ENCODE measurements at places on chromosomes 7 and 10.

DNA sequence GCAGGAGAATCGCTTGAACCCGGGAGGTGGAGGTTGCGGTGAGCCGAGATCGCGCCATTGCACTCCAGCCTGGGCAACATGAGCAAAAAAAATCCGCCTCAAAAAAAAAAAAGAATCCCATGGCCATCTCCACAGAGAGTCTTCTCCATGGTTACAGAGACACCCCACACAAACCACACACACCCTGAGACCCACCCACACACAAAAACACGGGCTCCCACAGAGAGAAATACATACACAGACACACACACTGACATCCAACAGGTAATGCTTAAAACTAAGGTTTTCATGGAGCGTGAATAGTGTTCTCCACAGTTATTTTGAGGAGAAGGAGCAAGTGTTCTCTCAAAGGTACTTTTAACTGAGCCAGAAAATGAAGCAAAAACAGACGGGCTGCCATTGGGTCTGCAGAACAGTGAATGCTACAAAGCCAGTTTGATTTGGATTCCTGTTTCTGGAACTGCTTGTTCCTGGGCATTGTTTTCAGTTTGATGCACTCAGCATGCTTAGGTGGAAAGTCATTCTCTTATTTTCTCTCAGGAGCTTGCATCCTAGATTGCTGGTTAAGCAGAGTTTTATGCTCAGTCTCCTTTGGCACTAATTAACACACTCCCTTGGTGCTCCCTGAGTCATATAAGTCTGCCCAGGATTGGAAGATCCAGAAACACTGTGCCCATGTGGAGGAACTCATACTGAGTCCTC is 15.4 kb downstream of the AHCYL2 start:
- DNase-seq, result no peak

- DNase-seq, result no peak
Observed at GRCh38 chr7:77188731-77189437, 10.7 kb downstream of the FGL2 start.

DNA sequence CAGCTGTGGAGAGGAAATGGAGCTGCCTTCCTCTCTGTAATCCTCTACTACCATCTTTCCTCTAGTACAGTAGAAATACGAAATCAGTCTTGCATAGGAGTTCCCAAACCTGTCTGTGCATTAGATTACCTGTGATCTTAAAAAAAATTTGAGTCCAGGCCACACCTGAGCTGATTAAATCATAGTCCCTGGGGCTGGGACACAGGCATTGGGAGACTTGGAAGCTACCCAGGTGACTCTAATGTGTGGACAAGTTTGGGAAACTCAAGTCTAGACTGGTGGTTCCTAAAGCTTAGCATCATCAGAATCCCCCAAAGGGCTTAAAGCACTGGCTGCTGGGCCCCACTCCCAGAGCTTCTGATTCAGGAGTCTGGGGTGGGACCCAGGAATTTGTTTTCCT is 152.7 kb upstream of the GLI3 start:
- DNase-seq, result no peak

GRCh38 chr7:129902788-129903422 is 49.9 kb downstream of the UBE2H start:
- DNase-seq, result no peak

- DNase-seq, result peak; percentile 22
Observed at GRCh38 chr7:135957627-135958026, 19.5 kb downstream of the MTPN start.

GRCh38 chr10:80860719-80861118 is 323.0 kb downstream of the SH2D4B start:
- DNase-seq, result no peak

DNA sequence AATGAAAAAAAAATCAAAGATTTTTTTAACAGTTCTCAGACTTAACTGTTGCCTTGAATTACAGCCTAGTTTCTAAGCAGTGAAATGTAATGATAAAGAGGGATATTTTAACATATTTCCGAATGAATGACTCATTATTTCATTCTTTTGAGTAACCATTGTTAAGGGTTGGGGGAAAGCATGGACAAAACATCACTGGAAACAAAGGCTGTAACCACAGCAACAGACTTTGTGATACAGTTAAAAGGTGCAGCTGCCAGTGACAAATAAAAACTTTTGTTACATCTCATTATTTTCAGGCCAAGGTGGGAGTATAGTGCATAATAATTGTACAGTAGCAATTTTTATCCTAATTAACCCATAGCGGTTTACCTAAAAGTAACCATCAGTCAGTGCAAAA is 172.6 kb downstream of the LRRTM3 start:
- no peak for DNase-seq

DNA sequence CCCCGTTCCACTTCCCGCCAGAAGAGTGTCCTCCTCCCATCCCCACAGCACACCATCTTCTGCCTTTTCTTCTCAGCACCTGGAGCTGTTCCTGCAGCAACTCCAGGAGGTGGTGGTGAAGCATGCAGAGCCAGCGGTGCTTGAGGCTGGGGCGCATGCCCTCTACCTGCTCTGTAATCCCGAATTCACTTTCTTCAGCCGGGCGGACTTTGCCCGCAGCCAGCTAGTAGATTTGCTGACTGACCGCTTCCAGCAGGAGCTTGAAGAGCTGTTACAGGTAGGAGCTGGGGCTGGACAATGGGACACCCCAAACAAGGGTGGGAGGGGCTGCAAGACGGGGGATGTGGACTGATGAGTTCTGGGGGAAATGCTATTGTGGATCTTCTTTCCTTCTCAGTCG is 19.1 kb upstream of the PVRIG start:
- no peak for DNase-seq

- DNase-seq, result no peak
Observed at GRCh38 chr10:132355754-132356153, 23.8 kb downstream of the LRRC27 start.

DNA sequence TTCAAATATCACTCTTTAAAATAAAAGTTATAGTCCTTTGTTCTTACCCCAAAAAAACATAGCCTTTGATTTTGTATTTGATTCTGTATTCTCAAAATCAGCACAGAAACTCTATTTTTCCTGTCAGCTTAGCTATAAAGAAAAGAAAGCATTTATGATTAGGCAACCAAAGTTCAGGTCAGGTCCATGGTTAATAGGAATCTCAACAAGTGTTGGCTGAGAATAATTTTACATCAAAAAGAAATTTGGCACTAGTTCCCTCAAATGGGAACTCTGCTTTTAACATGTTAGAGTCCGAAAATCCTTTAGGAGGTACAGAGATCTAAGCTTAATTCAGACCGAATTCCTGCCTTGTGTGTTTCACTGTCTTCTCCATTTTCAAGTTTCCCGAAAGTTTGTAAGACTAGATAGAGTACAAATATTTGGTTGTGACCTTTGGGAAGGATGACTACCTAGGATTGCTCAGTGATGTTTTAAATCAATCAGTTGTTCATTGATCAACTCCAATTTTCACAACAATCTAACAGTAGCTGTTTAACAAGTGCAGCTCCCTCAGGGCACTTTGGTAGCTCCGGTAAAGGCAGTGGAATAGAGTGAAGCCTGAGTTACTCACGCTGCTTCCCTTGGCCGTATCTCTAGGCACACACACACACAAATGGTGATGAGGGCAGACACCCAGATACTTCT is 8.8 kb upstream of the ENO4 start:
- no peak for DNase-seq

GRCh38 chr7:41491308-41491707 is 211.6 kb downstream of the INHBA start:
- no peak for DNase-seq

DNA sequence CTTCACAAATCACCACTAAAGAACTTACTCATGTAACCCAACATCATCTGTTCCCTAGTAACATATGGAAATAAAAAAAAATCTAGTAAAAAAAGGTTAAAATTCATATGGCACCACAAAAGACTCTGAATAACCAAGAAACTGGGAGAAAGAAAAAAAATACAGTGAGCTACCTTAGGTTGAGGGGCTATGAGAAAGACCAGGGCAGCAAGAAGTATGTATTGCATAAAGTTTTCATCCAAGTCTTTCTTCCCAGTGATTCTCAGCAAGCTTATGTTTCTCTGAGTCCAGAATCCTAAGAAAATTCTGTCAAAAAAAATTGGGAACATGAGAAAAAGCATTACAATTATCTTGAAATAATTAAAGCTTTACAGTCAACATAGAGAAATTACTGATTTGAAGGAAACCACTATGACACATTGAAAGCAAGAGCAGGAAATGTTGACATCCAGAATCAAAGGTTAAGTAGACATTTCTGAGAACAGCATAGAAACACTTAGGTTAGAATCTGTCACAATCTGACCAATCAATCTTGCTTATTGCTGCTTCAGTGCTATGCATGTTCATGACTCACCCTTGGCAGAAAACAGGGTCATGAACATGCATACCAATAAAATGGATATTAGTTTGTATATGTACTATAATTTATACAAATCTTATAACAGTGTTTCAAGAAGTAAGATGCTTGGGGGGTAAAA is 494.0 kb upstream of the POT1 start:
- DNase-seq, result peak; percentile 7

DNA sequence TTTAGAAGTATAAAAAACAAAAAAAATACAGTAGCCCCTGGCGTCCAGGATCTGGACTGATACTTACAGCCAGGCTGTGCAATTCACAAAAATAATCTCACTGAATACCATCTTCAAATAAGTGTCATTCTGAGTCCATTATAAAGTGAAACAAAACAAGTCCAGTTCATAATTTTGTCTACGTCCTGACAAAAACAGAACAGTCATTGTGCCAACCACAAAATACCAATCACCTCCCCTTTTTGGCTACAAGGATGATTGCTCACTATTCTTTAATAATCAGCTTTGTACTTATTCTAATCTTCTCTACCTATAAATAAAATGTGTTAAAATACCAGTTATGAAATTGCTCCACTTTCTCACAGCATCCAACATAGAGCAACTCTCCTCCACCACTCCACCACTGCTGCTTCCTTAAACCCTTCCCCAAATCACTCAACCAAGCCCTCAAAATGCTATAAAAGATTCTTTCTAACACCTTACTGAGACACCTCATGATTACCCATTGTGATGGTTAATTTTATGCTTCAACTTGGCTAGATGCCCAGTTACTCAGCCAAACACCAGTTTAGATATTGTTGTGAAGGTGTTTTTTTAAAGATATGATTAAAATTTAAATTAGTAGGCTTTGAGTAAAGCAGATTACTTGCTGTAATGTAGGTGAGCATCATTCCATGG is 479.8 kb upstream of the SEMA3A start:
- no peak for DNase-seq

- DNase-seq, result no peak
Observed at GRCh38 chr10:115760131-115760530, 512.9 kb downstream of the GFRA1 start.

GRCh38 chr7:26910221-26910620 is 45.8 kb upstream of the SKAP2 start:
- DNase-seq, result no peak

DNA sequence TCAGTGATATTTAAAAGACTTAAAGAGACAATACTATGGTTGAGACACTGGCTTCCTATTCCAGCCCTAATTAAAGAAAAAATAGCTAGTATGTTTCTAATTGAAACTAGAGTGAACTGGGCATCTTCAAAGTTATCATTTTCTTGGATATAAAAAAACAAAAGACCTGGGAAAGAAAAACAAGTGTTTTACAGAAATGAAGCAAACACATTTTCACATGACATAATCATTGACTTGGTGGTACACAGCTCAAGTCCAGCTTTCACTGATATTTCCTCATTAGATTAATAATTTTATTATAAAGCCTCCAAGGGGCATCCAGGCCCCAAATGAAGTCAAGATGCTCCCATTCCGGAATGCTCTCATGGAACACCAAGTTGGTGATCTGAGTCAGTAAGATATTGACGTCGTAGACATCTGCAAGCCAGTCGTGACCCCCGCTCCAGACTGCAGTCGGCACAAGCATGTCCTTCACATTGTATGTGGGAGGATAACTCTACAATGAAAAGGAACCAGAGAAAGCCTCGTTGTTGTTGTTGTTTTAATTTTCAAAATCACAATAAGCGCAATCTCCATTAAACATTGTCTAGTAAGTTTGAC is 7.5 kb upstream of the CH25H start:
- no peak for DNase-seq

GRCh38 chr7:78585980-78586379 is 787.4 kb downstream of the PHTF2 start:
- DNase-seq, result no peak

GRCh38 chr10:87794285-87794684 is 23.7 kb downstream of the ATAD1 start:
- no peak for DNase-seq

GRCh38 chr10:14573666-14574261 is 200.9 kb downstream of the FAM107B start:
- DNase-seq, result no peak

DNA sequence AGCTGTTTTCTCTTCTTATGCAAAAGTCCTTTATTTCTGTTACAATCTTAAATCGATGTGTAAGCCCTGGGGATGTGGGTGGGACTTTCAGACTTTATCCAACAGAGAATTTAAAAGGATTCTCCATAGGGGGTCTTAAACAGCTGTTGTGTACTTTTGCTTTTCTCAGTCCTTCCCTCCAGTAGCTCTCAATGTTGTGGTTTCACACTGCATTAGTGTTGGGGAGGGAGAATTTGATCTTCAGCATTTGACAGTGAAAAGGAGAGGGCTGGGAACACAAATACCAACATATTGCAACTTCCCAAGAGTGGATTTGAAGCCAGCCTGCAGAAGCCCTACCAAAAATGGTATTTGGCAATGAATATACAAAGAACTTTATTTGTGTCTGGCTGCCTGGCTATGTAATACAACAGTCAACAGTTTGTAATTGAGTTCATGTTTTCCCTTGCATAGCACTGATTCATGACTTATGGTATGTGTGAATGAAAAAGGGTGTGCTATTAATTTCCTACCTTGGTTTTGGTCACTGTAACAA is 80.1 kb upstream of the CAPZA2 start:
- DNase-seq, result no peak

GRCh38 chr10:64219271-64220025 is 698.2 kb downstream of the REEP3 start:
- DNase-seq, result no peak

- no peak for DNase-seq
Observed at GRCh38 chr10:75528392-75528791, 97.0 kb downstream of the LRMDA start.

GRCh38 chr7:27991006-27991528 is 189.5 kb downstream of the JAZF1 start:
- DNase-seq, result no peak

GRCh38 chr10:75398200-75398691 is 3.3 kb downstream of the ZNF503 start:
- DNase-seq, result no peak

GRCh38 chr7:133746847-133747246 is 380.3 kb upstream of the LRGUK start:
- no peak for DNase-seq

GRCh38 chr7:46723003-46723402 is 801.9 kb upstream of the IGFBP3 start:
- DNase-seq, result no peak

GRCh38 chr7:105935250-105935649 is 27.8 kb upstream of the CDHR3 start:
- no peak for DNase-seq

GRCh38 chr10:22434521-22434920 is 89.2 kb downstream of the SPAG6 start:
- no peak for DNase-seq

GRCh38 chr7:124652237-124652636 is 113.4 kb downstream of the GPR37 start:
- no peak for DNase-seq

- DNase-seq, result peak; percentile 39
Observed at GRCh38 chr10:5292196-5292735, 72.5 kb upstream of the UCN3 start.
